Thoracic aorta (tissue), 2 donors: ENCODE measurements at places on chromosomes 5 and 9. TPM values are rescaled to one million over a fixed set of nuclear protein-coding genes. Genes with fewer than 3 reads are reported as not detected.

The PLCXD3 gene
- total RNA-seq: 4.3 TPM

The SPATA31C1 gene
- not detected for total RNA-seq

The PCDHB2 gene
- 4.6 TPM for total RNA-seq

The FOXD4L3 gene
- not detected for total RNA-seq

The MEF2C gene
- 104 TPM for total RNA-seq

The SPAAR gene
- 4.9 TPM for total RNA-seq

The PCDHB6 gene
- 3.8 TPM for total RNA-seq

The CD274 gene
- 7.3 TPM for total RNA-seq

The AFAP1L1 gene
- total RNA-seq: 6.8 TPM

The SOX30 gene
- not detected for total RNA-seq

The GRIA1 gene
- total RNA-seq: 12.4 TPM

The MIER3 gene
- total RNA-seq: 39.4 TPM
